Activated CD4-positive, CD25-positive, alpha-beta regulatory T cell (primary cell): ENCODE measurements at places on chromosomes 7 and 10.

DNA sequence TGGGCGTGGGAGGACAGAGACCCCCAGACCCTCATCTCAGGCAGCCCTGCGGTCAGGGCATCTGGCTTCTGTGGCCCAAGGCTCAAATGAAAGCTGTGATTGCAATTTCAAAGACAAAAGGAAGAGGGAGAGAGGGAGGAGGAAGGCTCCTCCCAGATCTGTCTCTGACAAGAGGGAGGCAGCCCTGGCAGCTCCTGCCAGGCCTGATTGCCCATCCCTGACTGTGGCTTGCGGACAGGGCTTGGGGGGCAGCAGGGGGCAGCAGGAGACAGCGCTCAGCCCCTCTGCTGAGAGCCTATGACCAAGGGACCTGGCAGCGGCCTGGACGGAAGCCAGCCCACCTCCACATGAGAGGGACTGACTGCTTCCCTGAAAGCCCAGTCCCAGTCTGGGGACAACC lies 91.8 kb downstream of the PTPRN2 start:
- no peak for DNase-seq

GRCh38 chr7:112488264-112488552 lies 7.4 kb downstream of the LSMEM1 start:
- no peak for DNase-seq

DNA sequence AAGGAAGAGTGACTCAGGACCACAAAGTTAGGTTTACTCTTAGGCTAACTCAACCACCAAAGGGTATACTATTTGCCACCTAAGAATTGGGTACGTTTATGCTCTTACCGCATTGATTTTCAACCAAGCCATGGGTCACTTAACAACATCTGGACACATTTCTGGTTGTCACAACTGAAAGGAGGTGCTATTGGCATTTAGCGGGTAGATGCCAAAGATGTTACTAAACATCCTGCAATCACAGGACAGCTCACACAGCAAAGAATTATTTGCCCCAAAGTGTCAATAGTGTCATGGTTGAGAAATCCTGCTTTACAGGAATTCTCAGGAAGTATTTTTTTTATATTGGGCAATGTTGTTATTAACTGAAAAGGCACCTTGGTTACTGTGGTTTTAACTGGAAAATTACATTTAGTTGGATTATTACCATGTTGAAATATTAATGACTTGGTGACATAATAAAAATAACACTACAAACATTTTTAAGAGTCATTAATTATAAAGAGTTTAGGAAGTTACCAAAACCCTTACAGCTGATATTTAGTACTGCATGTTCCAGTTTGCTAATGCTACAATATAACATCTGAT lies 185.0 kb upstream of the TMEM196 start:
- DNase-seq: no peak

- no peak for DNase-seq
These were observed 386.1 kb downstream of the PLXDC2 start for GRCh38 chr10:20202337-20202736.

- DNase-seq: no peak
These were observed 11.9 kb upstream of the SFR1 start for GRCh38 chr10:104109908-104110662.

- no peak for DNase-seq
These were observed 36.3 kb upstream of the PPP1R3A start for GRCh38 chr7:113955157-113955556.

- DNase-seq: no peak
These were observed 2.8 kb downstream of the ARL4A start for GRCh38 chr7:12690041-12690878.

- DNase-seq: no peak
These were observed 12.4 kb downstream of the ZNF789 start for GRCh38 chr7:99485094-99485493.

- DNase-seq: no peak
These were observed 23.2 kb upstream of the MKI67 start for GRCh38 chr10:128149267-128150014.

DNA sequence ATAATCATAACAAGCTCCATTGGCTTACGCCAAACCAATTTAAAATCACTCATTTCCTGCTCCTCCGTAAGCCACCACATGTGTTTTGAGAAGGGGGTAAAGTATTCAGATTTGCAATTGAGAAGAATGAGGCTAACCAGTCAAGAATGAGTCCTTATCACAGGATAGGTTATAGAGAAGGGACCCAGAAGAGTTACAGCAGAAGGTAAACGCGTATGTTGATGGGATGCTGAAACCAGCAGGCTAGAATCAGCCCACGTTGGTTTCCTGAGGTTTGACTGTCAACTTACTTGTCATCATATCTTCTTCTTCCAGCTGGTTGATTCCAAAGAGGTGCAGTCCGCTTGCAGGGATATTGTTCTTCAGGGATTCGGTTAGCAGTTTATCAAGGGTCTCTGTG lies 64.1 kb upstream of the TM9SF3 start:
- no peak for DNase-seq
